Sigmoid colon (tissue), 7 donors: ENCODE measurements at places on chromosomes 3 and 15. TPM values are rescaled to one million over a fixed set of nuclear protein-coding genes. Genes with fewer than 3 reads are reported as not detected.

- no peaks in the 10 kb centered on the region for H3K27me3 ChIP-seq
- H3K36me3 ChIP-seq, result no peaks in the 10 kb centered on the region
- H3K27ac ChIP-seq, result no peak overlapping the region
- no peak overlapping the region for H3K4me3 ChIP-seq
- DNase-seq, result no peak
Observed at GRCh38 chr15:26260517-26261133, 397.5 kb upstream of the ATP10A start.

DNA sequence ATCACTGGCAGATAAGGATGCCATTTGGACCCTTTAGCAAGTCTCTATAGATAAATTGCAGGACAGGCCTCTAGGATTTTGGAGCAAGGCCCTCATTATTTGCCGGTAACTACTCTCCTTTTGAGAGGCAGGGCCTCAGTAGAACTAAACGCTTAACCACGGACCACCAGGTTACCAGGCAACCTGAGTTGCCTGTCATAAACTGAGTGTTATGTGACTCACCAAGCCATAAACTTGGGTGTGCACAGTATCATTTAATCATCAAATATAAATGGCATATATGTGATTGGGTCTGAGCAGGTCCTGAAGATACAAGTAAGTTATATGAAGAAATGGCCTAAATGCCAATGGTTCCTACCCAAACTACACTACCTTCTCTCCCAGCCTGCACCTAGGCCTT, 93.2 kb downstream of the BCHE start:
- no peak for DNase-seq
- H3K4me3 ChIP-seq, result no peak overlapping the region
- no peaks in the 10 kb centered on the region for H3K36me3 ChIP-seq
- no peak overlapping the region for H3K27ac ChIP-seq

GRCh38 chr15:77547801-77548588, 84.7 kb downstream of the LINGO1 start:
- no peak overlapping the region for H3K27ac ChIP-seq
- no peaks in the 10 kb centered on the region for H3K27me3 ChIP-seq
- no peak for DNase-seq
- H3K4me3 ChIP-seq, result no peak overlapping the region
- H3K36me3 ChIP-seq, result no peaks in the 10 kb centered on the region

- no peak for DNase-seq
- no peaks in the 10 kb centered on the region for H3K36me3 ChIP-seq
- no peaks in the 10 kb centered on the region for H3K27me3 ChIP-seq
- peak overlapping the region; percentile 16 for H3K27ac ChIP-seq
Observed at GRCh38 chr15:67085818-67086636, 20.6 kb downstream of the SMAD3 start.

DNA sequence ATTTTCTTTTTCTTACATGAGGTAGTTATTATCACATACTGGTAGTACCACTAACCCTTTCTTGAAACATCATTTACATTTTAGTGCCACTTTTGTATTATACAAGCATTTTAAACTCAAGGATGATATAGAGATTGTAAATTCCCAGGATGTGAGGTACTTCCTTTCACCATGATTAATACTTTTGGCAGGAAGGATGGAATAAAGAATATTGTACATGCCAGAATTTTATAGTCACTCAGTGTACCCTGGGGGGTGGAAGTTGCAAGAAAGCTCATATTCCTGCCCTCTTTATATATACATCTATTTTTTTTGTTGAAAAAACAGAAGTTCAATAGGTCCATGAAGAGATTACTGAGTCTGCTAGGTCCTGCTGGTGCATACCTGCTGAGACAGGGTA, 141.0 kb upstream of the PLSCR5 start:
- no peaks in the 10 kb centered on the region for H3K36me3 ChIP-seq
- H3K27me3 ChIP-seq, result no peaks in the 10 kb centered on the region
- no peak for DNase-seq
- no peak overlapping the region for H3K27ac ChIP-seq
- H3K4me1 ChIP-seq, result peaks cover 13% of the 10 kb centered on the region

- H3K4me3 ChIP-seq, result no peak overlapping the region
- no peaks in the 10 kb centered on the region for H3K4me1 ChIP-seq
- no peaks in the 10 kb centered on the region for H3K36me3 ChIP-seq
Observed at GRCh38 chr3:45258317-45258716, 32.2 kb upstream of the TMEM158 start.

- peaks cover 58% of the 10 kb centered on the region for H3K36me3 ChIP-seq
- H3K4me1 ChIP-seq, result peaks cover 39% of the 10 kb centered on the region
- DNase-seq, result no peak
- no peak overlapping the region for H3K27ac ChIP-seq
- no peaks in the 10 kb centered on the region for H3K27me3 ChIP-seq
- H3K4me3 ChIP-seq, result no peak overlapping the region
Observed at GRCh38 chr3:39101022-39101689, 6.3 kb downstream of the GORASP1 start.

DNA sequence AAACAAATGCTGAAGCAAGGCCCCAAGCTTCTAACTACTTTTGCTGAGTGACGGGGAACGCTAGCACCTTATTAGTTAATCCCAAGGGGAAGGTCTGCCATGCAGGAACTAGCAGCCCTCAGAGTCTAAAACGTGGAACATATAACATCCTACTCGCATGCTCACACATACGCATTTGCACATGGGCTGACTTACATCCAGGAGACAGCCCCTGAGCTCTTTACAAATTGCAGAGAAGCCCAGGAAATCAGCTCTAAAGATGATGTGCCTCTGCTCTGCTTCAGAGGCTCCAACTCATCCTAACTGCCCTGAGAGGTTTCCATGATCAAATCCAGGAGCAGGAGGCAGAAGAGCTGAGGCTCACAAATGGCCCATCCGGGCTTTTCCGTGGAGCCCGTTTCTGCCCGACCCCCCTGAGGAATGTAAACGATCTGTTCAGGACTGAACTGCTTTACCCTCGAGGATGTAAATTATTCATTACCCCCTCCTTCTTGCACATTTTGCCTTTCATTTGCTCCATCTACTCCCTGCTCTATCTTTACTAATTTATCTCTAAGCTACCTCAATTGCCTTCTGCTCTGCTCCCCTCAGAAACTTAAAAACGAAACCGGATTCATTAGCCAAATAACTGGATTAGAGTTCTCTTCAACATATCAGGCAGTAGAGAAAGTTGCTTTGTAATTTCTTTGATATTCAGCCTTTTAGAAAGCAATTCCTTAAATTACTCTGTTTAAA, 141.9 kb upstream of the CCDC54 start:
- H3K4me3 ChIP-seq, result peak overlapping the region; percentile 53
- no peaks in the 10 kb centered on the region for H3K27me3 ChIP-seq
- peaks cover 22% of the 10 kb centered on the region for H3K4me1 ChIP-seq
- no peak for DNase-seq
- peak overlapping the region; percentile 69 for H3K27ac ChIP-seq
- no peaks in the 10 kb centered on the region for H3K36me3 ChIP-seq

DNA sequence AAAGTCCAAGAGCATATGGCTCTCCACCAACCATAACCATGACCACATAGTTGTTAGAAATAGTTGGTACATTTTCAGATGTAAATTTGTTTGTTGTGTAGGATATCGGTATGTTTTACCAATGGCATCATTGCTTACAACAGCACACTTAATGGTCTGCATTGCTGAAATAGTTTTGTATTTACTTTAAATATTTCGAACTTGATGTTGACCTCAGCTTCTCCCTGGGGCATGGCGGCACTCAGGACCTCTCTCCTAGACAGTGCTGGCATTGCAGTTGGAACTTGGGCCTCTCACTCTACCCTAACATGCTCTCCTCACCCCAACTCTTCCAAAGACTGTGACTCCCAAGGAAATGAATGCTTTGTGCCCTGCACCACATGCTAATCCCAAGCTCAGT, 5.0 kb downstream of the SLC22A13 start:
- no peaks in the 10 kb centered on the region for H3K4me1 ChIP-seq
- H3K27ac ChIP-seq, result no peak overlapping the region
- no peaks in the 10 kb centered on the region for H3K27me3 ChIP-seq
- DNase-seq, result no peak
- H3K4me3 ChIP-seq, result no peak overlapping the region
- no peaks in the 10 kb centered on the region for H3K36me3 ChIP-seq

DNA sequence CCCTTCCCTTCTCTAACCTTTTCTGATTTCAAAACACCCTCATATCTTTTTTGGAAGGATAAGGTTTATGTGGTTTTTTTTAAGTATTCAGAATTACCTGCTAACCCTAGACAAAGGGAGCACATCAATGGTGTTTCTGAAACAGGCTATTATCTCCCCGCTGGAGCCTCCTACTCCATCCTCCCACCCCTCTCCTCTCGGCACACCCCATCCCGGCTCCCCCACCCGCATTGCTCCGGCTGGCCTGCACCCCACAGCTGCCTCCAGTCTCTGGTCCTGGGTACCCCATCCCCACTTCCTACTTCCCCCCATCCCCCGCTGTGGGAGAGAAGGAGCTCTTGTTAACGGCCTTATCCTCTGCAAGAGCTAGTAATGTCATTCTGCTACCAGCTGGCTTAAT, 59.2 kb downstream of the PDIA5 start:
- H3K27me3 ChIP-seq, result no peaks in the 10 kb centered on the region
- H3K4me1 ChIP-seq, result no peaks in the 10 kb centered on the region
- peaks cover 56% of the 10 kb centered on the region for H3K36me3 ChIP-seq
- H3K27ac ChIP-seq, result no peak overlapping the region

GRCh38 chr3:15796771-15797641, 773 bp downstream of the ANKRD28 start:
- H3K4me1 ChIP-seq, result peaks cover 42% of the 10 kb centered on the region
- peak overlapping the region; percentile 32 for H3K4me3 ChIP-seq
- no peak for DNase-seq
- H3K36me3 ChIP-seq, result no peaks in the 10 kb centered on the region

DNA sequence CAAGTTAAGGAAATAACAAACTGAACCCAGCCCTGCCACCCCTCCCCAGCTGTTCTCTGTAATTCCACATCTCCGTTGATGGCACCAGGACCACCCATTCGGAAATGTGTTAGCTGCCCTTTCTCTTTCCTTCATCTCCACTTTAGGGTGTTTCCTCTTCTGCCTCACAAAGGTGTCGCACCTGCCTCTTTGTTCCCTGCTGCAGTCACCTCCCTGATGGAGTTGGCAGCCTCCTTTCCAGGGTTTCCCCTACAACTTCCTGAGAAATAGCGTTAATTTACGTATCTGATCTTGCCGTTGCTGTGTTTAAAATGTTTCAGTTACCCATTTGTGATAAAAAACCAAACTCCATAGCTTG, 57.3 kb downstream of the GPR171 start:
- no peak overlapping the region for H3K4me3 ChIP-seq
- no peaks in the 10 kb centered on the region for H3K36me3 ChIP-seq
- peaks cover 3% of the 10 kb centered on the region for H3K27me3 ChIP-seq
- no peak for DNase-seq

DNA sequence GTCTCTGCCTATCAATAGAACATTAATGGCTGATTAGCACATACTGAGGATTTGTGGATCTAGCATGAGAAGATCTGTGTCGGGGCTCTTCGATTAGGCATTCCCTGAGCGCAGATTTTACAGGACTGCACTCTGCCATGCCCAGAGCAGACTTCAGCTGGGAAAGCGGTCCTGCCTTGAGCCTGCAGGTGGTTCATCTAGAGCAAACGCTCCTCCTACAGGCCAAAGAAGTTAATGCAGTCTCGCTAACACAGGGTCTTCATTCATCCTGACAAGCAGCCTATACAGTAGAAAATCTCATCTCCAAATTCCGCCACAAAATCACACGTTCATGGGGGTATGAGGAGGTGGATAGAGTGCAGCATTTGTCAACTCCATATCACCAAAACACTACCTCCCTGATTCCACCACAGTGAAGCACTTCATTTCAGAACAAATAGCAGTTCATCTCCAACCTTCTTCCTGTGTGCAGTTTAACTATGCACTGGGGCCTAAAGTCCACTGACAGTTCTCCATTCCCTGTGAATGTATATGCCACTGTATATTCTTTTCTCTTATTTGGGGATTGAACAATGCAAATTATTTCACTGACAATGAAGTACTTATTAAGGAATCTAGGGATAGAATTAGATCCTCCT, 405.8 kb downstream of the IGSF11 start:
- no peak overlapping the region for H3K4me3 ChIP-seq
- DNase-seq, result peak; percentile 75
- no peaks in the 10 kb centered on the region for H3K4me1 ChIP-seq
- no peak overlapping the region for H3K27ac ChIP-seq
- H3K27me3 ChIP-seq, result no peaks in the 10 kb centered on the region

DNA sequence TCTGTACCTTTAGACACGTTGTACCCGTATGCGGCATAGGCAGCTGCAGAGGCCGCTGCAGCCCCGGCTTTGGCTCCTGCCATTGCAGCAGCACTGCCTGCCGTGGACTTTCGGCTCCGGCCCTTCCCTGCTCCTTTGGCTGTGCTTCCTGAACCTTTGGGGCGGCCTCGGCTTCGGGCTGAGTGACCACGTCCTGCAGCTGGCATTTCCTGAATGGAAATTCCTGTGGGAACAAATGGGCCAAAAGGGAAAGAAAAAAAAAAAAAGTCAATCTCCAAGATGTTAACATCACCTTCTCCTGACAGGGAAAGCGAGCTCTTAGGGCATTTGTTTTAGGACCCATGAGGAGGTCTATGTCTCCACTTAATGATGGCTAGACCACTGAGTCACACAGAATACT, 29.6 kb downstream of the CHAC1 start:
- H3K27ac ChIP-seq, result no peak overlapping the region
- DNase-seq, result no peak
- H3K4me1 ChIP-seq, result no peaks in the 10 kb centered on the region
- H3K27me3 ChIP-seq, result no peaks in the 10 kb centered on the region
- H3K36me3 ChIP-seq, result peaks cover 72% of the 10 kb centered on the region
- H3K4me3 ChIP-seq, result no peak overlapping the region

- no peaks in the 10 kb centered on the region for H3K4me1 ChIP-seq
- no peaks in the 10 kb centered on the region for H3K36me3 ChIP-seq
- no peak overlapping the region for H3K4me3 ChIP-seq
- no peak overlapping the region for H3K27ac ChIP-seq
- no peaks in the 10 kb centered on the region for H3K27me3 ChIP-seq
- DNase-seq, result no peak
Observed at GRCh38 chr15:66877477-66878271, 175.6 kb downstream of the SMAD6 start.

DNA sequence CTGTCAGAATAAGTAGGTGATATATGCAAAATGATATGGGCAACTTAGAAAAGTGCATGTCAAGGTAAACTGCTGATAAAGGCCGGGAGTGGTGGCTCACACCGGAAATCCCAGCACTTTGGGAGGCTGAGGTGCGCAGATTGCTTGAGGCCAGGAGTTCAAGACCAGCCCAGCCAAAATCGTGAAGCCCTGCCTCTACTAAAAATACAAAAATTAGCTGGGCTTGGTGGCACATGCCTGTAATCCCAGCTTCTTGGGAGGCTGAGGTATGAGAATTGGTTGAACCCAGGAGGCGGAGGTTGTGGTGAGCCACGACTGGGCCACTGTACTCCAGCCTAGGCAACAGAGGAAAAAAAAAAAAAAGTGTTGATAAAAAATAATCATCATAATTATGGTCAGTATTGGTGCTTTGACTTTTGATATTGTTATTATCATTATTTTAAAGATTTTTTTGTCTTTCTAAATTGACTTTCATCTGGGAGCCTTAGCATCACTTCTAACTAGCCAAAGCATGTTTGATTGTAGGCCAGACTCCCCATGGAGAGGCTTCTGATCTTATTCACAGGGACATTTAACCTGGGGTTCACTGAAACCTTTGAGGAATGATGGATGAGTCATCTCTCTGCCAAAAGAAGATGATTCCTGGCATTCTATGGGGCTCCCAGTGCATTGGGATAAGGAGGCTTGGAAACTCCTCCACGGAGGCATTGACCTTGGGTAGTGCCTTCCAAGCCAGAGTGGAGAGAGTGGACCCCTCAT, 5.6 kb downstream of the ZBTB38 start:
- H3K27ac ChIP-seq, result no peak overlapping the region
- H3K36me3 ChIP-seq, result no peaks in the 10 kb centered on the region
- no peak for DNase-seq

Gene GABRR3
- not detected for polyA plus RNA-seq

Gene C2CD4B
- 1.7 TPM for polyA plus RNA-seq

Gene INSYN1
- polyA plus RNA-seq, result 1.1 TPM

Gene C3orf85
- polyA plus RNA-seq, result 5.1 TPM

Gene SCAMP5
- 2.4 TPM for polyA plus RNA-seq

Gene SMAD6
- 1.8 TPM for polyA plus RNA-seq
